ENCODE measurements at places on chromosomes 7 and 10.

- no peak for DNase-seq
Observed at GRCh38 chr10:103747193-103747865, 108.0 kb downstream of the SH3PXD2A start.

GRCh38 chr7:104931181-104931781 lies 82.7 kb upstream of the KMT2E start:
- DNase-seq: no peak

- no peak for DNase-seq
Observed at GRCh38 chr7:113159746-113160339, 41.5 kb upstream of the SMIM30 start.

GRCh38 chr10:63156236-63156635 lies 23.1 kb downstream of the NRBF2 start:
- DNase-seq: no peak

DNA sequence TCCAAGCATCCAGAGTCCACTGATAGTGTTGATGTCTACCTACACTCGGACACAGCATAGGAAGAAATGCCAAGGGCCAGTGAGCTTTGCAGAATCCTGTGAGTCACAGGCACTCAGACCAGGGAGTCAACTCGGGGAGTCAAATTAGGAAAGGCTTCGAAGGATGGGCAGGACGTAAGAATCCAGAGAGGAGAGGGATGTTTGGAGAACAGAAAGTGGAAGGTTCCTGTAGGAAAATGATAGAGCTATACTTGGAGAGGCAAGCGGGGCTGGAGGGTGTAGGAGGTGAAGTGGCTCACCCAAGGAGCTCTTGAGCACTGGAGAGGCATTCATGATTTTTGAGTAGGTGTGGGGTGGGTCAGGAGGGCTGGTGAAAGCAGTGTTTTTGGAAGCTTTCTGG lies 3.0 kb downstream of the ZYX start:
- DNase-seq: no peak

- DNase-seq: no peak
Observed at GRCh38 chr7:41425926-41426325, 277.0 kb downstream of the INHBA start.

- no peak for DNase-seq
Observed at GRCh38 chr10:33454554-33454953, 120.1 kb upstream of the NRP1 start.

- DNase-seq: no peak
Observed at GRCh38 chr7:19375976-19376375, 230.8 kb upstream of the FERD3L start.

- no peak for DNase-seq
Observed at GRCh38 chr7:100859856-100860255, 7.3 kb upstream of the TRIP6 start.

DNA sequence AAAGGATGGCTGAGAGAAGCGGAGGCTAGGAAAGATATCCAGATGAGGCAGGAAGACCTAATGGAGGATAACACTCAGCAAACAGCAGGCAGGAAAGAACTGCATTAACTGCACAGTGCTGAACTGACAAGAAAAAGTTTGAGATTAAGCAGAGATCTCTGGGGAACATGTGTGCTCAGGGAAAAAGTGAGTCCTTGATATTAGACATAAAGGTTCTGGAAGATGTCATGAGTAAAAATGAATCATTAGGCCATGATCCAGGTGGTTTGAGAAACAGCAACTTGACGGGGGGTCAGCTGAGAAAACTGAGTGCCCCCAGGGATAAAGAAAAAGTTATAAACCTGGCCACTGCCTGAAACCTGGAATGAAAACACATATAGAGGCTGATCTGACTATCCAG lies 27.3 kb upstream of the ANK3 start:
- no peak for DNase-seq

DNA sequence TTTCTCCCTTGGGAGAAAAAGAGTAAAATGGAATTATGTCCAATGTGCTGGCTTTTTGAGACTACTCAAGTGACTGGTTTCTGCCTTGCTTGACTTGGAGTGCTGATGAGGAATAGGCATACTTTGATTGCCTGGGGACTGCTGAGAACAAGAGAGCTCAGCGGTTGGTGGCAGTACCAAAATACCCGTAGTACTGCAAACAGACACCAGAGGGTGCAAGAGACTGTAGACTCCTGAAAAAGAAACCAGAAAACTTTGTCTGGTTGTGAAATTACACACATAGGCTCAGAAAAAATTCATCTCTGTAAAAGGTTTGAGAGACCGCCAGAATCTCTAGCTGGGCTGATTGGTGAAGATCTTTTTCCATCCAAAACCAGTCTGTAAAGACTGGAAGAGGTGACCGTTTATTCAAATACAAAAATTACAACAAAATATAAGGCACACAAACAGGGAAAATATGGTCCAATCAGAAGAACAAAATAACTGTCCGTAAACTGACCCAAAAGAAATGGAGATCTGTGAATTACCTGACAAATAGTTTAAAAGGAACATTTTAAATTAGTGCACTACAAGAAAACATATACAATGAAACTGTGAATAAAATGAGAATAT lies 18.5 kb downstream of the BICC1 start:
- peak; percentile 50 for DNase-seq

Data from CD4-positive, alpha-beta T cell treated with Interleukin-4 for 4 hours (primary cell).